Type B pancreatic cell (in vitro differentiated cells): ENCODE measurements at places on chromosomes 7 and 10. TPM values are rescaled to one million over a fixed set of nuclear protein-coding genes. Genes with fewer than 3 reads are reported as not detected.

TRIM50 gene
- total RNA-seq, result 0.76 and 4.6 TPM in 2 replicates

GRCh38 chr7:3138206-3138605, 94.5 kb upstream of the CARD11 start:
- DNase-seq, result no peak

GRCh38 chr7:68706291-68706690, 892.0 kb upstream of the AUTS2 start:
- DNase-seq, result no peak

- DNase-seq, result no peak
Measured at GRCh38 chr10:130780763-130781162, 530.8 kb downstream of the TCERG1L start.

DNA sequence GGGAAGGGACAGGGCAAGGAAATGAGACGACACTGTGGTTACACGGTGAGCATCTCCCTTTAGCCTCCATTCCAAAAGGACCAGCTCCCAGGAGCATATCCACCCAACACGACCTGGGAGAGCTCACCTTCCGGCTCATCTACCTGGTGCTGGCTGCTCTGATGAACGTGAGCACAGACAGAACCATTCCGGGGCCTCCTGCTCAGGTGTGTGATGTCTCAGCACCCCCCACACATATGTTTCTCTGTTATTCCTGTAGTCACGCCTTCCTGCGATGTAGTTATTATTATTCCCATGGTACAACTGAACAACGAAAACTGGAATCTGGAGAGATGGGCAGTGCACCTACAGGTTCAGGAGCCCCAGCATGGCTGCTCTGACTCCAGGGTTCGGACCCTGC, 20.5 kb upstream of the GPR26 start:
- peak; percentile 24 for DNase-seq

- DNase-seq, result no peak
Measured at GRCh38 chr10:126734967-126735366, 64.5 kb upstream of the C10orf90 start.

GRCh38 chr7:50197549-50197948, 104.5 kb upstream of the ZPBP start:
- no peak for DNase-seq

ACBD7 gene
- 0.76 and 4.3 TPM in 2 replicates for total RNA-seq

HOXA9 gene
- total RNA-seq, result 0.67 and 4.1 TPM in 2 replicates
